Stimulated activated naive CD4-positive, alpha-beta T cell treated with Interleukin-2 at 50 U/mL for 16 hours (primary cell): ENCODE measurements at places on chromosomes 3 and 15.

GRCh38 chr15:85708402-85708941 lies 86.3 kb downstream of the KLHL25 start:
- no peak for DNase-seq

- no peak for DNase-seq
Measured at GRCh38 chr3:24812116-24812515, 317.5 kb upstream of the THRB start.

DNA sequence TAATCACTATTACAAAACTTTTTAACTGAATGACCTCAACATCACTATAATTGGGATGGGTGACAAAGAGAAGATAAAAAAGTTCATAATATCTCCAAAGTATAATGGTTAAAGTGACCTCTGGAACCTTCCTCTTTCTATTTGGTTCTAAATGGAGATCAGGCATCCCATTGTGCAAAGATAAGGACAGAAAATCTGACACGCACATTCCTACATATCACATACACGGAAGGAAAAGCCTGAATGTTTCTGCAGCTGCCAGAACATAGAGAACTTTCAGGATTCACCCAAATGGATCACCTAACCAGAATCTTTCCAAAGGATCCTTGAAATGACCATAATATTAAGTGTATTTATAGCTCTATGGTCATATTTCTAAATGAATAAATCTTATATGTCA lies 128.2 kb downstream of the TFDP2 start:
- DNase-seq = no peak

DNA sequence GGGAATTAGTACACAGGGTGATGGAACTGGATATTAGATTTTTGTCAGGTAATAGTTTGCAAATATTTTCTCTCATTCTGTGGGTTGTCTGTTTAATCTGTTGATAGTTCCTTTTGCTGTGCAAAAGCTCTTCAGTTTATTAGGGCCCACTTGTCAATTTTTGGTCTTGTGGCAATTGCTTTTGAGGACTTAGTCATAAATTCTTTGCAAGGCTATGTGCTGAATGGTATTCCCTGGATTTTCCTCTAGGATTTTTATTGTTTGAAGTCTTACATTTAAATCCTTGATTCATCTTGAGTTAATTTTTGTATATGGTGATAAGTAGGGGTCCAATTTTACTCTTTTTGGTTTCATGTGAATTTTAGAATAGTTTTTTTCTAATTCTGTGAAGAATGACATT lies 111.3 kb downstream of the ARRDC4 start:
- DNase-seq = no peak

DNA sequence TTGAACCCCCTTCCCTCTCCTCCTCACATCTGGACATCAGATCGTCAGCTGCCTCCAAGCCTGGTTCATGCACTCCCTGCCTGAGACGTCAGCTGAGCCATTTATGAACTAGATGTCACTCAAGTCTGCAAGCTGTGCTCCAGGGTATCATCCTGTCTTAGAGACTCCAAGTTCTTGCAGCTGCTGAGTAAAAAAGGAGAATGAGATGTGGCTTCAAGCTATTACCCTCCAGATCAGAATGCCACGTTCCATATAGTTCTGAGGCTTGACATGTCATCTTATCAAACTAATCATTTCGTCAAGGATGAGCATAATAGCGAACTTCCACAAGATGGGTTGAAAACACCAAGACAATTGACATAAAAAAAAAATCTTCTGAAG lies 766.3 kb downstream of the TBL1XR1 start:
- DNase-seq = no peak
